ENCODE measurements at places on chromosomes 3 and 15.

DNA sequence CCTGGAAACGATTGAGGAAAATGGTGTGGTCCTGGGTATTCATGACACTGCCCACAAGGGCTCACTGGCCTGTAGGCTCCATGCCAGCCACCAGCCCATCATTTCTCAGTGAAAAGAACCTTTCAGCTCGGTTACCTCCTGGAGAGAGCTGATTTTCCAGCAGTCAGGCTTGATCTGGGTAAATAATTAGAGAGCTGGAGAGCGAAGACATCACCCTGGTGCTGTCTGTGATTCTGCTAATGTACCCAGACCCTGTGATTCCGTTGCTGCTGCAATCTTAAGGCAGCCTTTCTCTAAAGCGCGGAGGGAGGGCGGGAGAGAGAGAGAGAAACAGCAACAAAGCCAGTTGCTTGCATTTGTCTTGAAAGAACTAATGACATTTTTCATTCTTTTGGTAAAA, 221.9 kb upstream of the TOPAZ1 start:
- no peak for DNase-seq

DNA sequence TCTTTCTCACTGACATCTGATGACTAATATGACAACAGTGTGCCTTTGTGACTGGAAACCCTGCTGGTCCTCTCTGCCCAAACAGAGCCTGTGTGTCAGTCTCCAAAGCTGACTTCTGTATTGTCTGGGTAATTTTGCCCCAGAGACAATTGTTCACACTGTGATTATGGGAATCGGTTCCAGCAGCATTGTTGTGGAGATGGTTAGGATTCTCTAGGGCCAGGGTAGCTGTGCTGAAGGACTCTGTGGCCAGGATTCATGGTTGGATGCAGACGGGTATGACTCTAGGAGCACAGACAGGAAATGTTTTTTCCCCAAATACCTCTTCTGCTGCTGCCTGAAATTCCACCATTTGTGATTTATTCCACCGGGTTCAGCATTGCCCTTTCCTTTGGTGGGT, 57.5 kb upstream of the ITGA11 start:
- DNase-seq, result peak; percentile 65

DNA sequence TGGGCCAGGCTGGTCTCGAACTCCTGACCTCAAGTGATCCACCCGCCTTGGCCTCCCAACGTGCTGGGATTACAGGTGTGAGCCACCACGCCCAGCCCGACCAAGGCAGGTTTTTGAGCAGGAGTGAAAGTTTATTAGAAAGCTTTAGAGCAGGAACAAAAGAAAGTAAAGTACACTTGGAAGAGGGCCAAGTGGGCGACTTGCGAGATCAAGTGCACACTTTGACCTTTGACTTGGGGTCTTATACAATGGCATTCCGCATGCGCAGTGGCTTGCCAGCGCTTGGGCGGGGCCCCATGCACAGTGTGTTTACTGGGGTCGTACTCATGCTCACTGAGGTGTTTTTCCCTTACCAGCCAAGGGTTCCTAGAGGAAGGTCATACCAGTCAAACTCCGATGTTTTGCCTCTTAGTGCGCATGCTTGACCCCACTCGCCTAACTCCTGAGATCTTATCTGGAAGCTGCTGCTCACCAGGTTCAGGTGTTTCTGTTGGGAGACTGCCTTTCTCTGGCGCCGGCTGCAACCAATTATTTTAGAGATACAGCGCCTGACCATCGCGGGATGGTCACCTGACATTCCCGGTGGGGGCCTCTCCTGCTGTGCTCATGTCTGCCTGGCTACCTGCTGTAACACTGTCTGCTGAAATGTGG, 46.9 kb upstream of the FLNB start:
- DNase-seq, result no peak

DNA sequence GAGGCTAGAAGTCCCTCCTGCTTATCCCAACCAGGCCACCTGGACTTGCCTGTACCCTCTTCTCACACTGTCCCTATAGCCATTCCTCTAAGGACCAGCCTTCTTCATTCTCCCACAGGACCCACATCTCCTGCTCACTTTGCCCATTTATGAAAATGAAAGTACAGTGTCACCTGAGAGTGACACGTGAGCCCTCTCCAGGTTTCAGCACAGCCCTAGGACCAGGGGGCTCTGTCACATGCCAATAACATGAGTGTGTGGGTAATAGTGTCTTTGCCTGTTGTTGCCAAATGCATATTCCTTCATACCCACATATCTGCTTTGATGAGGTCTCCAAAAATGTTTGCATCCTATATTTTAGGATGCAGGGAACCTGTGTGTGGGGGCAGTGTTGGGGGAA, 42.3 kb upstream of the TNFAIP8L3 start:
- DNase-seq, result no peak

DNA sequence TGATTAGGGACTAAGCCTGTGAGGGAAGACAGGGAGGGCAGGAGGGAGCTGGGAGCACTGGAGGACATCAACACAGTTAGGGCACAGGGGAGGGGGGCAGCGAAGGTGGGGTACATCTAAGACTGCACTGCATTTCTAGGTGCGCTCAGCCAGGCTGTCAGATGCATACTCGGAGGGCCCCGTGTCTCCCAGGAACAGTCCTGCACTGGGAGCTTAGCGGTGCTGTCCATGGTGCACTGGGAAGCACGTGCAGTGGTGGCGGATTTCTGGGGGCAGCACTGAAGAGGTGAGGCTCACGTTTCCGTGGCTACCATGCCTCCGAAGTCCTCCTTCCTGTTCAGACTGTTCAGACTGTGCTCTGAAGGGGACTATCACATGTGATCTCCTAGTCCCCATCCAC, 54.4 kb downstream of the ROPN1B start:
- no peak for DNase-seq

- DNase-seq, result no peak
Observed at GRCh38 chr3:120341658-120342346, 7.4 kb downstream of the LRRC58 start.

- DNase-seq, result no peak
Observed at GRCh38 chr3:135641761-135642160, 323.8 kb upstream of the PPP2R3A start.

GRCh38 chr15:90053685-90054466, 48.4 kb downstream of the IDH2 start:
- DNase-seq, result no peak

GRCh38 chr15:74541494-74542165, 610 bp downstream of the ARID3B start:
- peak; percentile 37 for DNase-seq

DNA sequence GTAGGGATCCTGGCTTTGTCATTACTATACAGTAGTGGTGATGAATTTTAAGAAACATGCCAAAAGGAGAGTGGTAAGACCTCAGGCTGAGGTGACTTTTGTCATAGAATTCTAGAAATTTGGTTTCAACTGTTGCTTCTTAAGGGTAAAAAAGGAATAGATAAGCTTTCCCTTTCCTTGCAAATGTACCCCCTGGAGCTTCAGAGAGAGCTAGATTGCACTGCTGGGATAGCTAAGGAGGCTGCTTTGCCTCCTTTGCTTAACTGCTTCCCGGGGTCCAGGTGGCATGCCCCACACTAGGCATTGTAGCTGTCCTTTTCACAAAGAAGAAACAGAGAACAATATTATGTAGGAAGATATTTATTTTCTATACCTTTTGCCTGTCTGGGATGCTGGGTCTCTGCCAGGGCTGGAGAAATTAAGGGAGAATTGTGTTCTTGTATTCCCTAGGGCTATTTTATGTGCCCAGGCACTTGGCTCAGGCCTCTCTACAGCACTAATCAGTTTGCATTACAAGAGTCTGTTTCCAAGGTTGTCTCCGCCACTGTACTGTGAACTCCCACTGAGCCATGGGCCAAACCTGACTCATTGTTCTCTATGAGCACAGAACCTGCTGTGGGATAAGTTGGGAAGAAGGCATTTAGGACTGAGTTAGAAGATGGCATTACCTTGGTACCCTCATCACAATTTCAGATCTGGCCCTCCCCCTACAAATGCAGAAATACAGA, 460.0 kb downstream of the PDCD6IP start:
- DNase-seq, result no peak

DNA sequence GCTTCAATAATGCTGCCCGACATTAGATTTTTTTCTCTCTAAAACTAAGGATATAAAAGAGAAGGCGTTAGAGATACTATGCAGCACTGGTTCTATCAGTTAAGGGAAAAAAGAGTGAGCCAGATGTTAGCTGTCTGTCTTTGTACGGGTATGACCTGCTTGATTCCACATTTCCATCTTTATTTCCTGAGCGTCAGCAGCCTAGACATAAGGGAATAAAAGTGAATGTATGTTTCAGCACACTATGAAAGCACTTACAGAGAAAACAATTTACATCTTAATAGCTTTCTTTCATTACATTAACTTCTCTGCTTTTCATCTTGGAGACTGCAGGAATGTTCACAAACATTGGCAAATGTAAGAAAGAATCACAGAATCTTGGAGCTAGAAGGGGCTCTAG, 319.3 kb downstream of the CTNNB1 start:
- DNase-seq, result no peak

- no peak for DNase-seq
Observed at GRCh38 chr3:106643684-106644161, 733.5 kb upstream of the CCDC54 start.

DNA sequence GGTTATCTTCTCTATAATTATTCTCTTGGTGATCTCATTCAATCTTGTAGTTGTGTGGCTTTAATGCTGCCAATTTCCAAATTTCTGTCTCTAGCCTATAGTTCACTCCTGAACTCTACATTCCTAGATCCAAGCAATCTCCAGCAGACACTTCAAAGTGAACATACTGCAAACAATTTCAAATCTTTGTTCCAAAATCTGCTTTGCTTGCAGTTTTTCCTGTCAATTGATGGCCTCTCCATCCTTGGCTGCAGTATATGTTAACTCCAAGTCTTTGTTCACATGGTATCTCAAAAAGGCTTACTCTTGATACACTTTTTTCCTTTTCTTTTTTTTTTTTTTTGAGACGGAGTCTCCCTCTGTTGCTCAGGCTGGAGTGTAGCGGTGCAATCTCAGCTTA, 17.4 kb downstream of the NAA50 start:
- DNase-seq, result no peak

DNA sequence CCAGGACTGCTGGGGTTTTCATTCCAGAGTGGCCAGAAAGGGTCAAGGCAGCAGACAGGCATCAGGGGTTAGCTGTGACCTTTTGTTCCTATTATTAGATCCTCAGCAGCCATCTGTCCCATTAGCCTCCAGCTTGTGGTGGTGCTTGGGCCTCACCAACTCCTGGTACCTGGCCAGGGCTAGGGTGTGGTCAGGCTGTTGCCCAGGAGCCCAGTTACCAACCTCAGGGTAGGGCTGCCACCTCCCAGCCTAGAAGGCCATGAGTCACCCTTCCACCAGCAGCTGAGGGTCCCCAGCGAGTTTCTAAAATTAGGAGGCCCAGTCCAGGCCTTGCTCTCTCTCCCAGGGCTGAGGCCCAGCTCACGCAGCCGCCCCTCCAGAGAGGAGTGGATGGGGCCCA, 12.2 kb downstream of the TMEM43 start:
- no peak for DNase-seq

DNA sequence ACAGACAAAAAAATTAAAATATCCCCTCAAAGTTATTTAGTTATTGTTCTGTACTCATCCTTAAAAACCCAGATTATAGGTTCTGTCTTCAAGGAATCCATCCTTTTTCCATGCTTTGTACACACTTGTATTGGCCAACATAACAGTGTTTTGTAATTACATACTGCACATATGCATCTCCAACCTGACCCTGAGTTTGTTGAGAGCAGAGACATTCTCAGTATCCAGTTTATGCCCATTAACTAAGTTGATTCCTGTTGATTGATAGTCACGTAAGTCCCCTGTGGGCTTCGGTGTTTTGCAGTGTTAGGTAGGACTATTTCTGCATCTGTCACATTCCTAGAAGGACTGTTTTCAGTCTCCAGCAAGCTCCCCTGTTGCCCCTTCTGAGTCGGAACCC, 33.6 kb downstream of the MOBP start:
- DNase-seq, result no peak

GRCh38 chr3:42500909-42501308, 1.5 kb upstream of the VIPR1 start:
- DNase-seq, result no peak

DNA sequence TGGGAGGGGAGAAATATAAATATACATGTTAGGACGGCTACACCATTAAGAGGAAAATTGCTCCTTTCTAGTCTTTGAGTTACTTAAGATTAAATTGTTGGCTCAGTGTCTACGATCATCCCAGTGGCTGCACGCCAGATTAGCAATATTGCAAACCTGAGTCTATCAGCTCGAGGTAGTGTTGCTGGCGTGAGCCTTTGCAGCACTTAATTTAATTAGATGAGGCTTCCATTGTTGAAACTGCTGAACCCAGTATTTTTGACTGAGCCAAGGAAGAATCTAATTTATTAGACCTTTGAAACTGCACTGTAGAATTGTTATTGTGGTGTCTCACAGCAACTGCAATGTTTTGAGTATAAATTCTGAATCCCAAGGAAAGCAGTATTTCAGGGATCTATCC, 782.4 kb upstream of the ROBO1 start:
- no peak for DNase-seq

GRCh38 chr3:118487734-118488133, 546.9 kb downstream of the IGSF11 start:
- no peak for DNase-seq

DNA sequence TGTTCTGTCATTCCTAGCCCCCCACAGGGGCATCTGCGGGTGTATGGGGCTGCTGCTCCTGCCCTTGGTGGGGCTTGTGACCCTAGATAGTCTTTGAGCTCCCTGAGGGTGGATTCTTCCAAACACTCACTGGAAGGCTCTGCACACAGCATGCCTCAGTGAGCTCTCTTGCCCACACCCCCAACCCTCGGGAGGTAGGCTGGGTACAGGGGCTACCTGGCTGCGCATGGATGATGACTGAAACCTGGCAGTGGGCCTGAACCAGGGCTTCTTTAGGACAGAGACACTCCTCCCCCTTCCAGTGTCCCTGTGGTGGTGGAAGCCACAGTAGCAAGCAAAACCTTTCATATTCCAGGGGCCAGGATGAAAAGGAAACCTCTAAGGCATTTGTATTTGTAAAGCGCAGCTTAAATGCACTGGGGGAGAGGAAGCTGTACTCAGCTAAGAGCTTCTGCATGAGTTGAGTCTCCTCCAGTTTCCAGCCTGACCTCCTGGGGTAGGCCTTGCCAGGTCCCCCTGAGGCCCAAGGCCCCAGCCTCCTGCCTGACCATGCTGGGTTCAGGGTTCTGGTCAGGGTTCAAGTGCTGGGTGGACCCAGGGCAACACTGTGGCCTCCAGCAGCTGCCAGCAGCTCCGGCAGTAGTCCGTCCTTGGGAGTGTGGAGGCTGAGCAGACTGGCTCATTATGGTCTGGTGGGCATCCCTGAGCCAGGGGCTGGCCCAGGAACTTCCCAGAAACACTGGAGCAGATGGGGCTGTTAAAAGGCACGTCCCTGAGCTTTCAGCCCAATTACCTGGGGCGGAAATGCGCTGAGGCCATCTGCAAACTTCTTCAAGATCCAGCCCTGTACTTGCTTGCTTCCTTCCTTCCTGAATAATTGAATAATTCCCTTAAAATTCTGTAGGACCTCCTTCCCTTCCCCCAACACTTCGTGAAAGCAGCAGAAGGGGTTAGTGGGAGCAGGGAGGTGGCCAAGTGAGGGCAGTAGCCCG, 89.7 kb downstream of the HMG20A start:
- no peak for DNase-seq

- DNase-seq, result no peak
Observed at GRCh38 chr3:139523166-139523565, 16.4 kb downstream of the RBP1 start.

All from astrocyte (in vitro differentiated cells and primary cell).